ENCODE measurements at places on chromosomes 3 and 15. TPM values are rescaled to one million over a fixed set of nuclear protein-coding genes. Genes with fewer than 3 reads are reported as not detected.

SLC28A1 gene
- 0.12 TPM for total RNA-seq

ZIC1 gene
- not detected for total RNA-seq

RHOA gene
- total RNA-seq = 637 TPM

P2RY14 gene
- not detected for total RNA-seq

ACTR8 gene
- total RNA-seq = 30.4 TPM

OXTR gene
- total RNA-seq = 12.1 TPM

RLBP1 gene
- not detected for total RNA-seq

ZPLD1 gene
- 0.62 TPM for total RNA-seq

GRK7 gene
- under 0.01 TPM for total RNA-seq

XCR1 gene
- total RNA-seq = under 0.01 TPM

CCR3 gene
- not detected for total RNA-seq

TMEM212 gene
- not detected for total RNA-seq

PLCD1 gene
- 11.8 TPM for total RNA-seq

TNNC1 gene
- total RNA-seq = 0.33 TPM

SLC25A36 gene
- 90.5 TPM for total RNA-seq

STAC gene
- total RNA-seq = 7.7 TPM

RNF7 gene
- total RNA-seq = 49.5 TPM

RETNLB gene
- not detected for total RNA-seq

TWF2 gene
- 129 TPM for total RNA-seq

TLE3 gene
- 26.6 TPM for total RNA-seq

CSTA gene
- total RNA-seq = 1.1 TPM

XIRP1 gene
- not detected for total RNA-seq

SLC22A14 gene
- not detected for total RNA-seq

FEZF2 gene
- total RNA-seq = not detected

HIGD1A gene
- 241 TPM for total RNA-seq

RARRES1 gene
- total RNA-seq = 26.2 TPM

EPHB3 gene
- 8.5 TPM for total RNA-seq

CCR1 gene
- total RNA-seq = 0.87 TPM

SLC2A2 gene
- total RNA-seq = not detected

CDHR4 gene
- total RNA-seq = 0.12 TPM

B3GALNT1 gene
- 24.2 TPM for total RNA-seq

BSN gene
- under 0.01 TPM for total RNA-seq

GABRR3 gene
- total RNA-seq = not detected

NCK1 gene
- total RNA-seq = 69.9 TPM

DCP1A gene
- 12.4 TPM for total RNA-seq

GAP43 gene
- 0.50 TPM for total RNA-seq

PLCB2 gene
- 0.66 TPM for total RNA-seq

SPPL2A gene
- 108 TPM for total RNA-seq

LMAN1L gene
- not detected for total RNA-seq

ITGA11 gene
- 2.8 TPM for total RNA-seq

WDR93 gene
- total RNA-seq = under 0.01 TPM

TCTA gene
- 14.5 TPM for total RNA-seq

STIMATE gene
- total RNA-seq = 13.4 TPM

TNFSF10 gene
- 2.0 TPM for total RNA-seq

TNIK gene
- 23.7 TPM for total RNA-seq

GPR149 gene
- total RNA-seq = not detected

IL5RA gene
- not detected for total RNA-seq

CLDN18 gene
- total RNA-seq = 0.12 TPM

STXBP5L gene
- total RNA-seq = under 0.01 TPM

DZIP1L gene
- 40.7 TPM for total RNA-seq

OR5H15 gene
- total RNA-seq = not detected

CYP11A1 gene
- 0.11 TPM for total RNA-seq

KCNMB2 gene
- total RNA-seq = 0.87 TPM

ALPK3 gene
- total RNA-seq = 0.11 TPM

TRA2B gene
- total RNA-seq = 206 TPM

ATP6V1A gene
- 133 TPM for total RNA-seq

DPH6 gene
- 27.6 TPM for total RNA-seq

Measured in uterine smooth muscle cell (primary cell).